ENCODE measurements at places on chromosomes 6 and 20.

DNA sequence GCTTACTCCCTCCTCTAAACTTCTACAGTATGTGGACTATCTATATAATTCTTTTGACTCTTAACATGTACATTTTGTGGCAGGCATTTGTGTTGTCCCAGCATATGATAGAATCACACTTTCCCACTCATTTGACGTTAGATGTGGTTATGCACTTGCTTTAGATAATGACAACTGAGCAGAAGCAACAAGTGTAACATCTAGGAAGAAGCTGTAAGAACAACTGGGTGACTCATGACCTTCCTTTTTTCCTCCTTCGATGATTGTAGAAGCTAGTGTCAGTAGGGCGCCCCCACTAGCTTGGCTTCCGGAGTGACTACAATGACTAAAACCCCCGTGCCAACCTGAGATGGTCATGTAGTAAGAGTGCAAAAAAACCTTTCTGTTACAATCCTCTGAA lies 74.6 kb upstream of the CEP85L start:
- no peak for DNase-seq

DNA sequence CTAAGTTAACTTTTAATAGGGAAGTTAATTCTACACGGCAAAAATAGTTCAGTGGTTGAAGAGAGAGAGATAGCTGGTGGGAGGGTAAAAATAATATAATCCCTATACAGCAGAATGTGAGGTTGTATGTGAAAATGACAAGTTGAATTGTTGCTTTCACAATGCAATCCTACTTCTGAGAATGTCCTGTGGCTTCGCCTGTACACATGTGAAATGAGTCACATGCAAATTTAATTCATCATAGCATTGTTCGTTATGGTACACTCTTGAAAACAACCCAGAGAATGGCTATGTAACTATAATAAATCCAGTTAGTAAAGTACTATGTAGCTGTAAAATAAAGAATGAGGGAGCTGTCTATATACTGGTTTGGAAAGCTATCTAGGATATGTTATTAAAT lies 46.0 kb upstream of the HINT3 start:
- DNase-seq = no peak

GRCh38 chr6:37202788-37203491 lies 33.0 kb downstream of the PIM1 start:
- DNase-seq = no peak

DNA sequence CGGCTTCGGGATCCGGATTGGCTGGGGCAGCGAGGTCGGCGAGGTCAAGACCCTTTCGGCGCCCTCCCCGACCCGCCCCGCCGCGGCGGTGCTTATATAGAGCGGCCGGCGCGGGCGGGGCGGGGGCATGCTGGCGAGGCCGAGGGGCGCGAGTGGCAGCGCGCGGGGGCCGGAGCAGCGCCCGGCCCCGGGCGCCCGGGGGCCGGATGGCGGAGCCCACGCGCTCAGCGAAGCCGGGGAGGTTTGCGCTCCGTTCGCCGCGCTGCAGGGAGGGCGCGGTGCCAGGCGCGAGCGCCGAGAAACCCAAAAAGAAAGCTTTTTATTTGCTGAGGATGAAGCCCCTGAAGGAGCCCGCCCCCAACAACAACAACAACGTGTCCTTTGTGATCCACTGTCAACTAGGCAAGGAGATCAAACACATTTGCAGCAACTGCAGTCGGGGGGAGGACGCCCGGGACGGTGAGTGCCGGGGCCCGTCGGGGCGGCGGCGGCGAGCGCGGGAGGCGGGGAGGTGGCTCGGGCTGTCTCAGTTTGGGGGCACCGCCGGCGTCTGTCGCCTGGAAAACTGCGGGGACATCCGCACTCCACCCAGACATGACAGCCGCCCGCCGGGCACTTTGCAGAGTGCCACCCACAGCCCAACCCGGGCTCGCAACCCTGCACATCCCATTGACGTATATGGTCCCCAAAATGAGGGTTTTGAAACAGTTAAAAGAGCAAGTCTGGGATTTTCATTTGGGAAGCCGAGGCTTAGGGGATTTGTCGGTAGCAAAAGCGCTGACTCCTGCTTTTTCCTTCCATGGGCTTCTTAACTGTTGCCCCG lies 297.3 kb downstream of the PHACTR1 start:
- no peak for DNase-seq

GRCh38 chr6:120614723-120615122 lies 719.6 kb downstream of the TBC1D32 start:
- no peak for DNase-seq

GRCh38 chr6:12720310-12720709 lies 3.7 kb downstream of the PHACTR1 start:
- no peak for DNase-seq

DNA sequence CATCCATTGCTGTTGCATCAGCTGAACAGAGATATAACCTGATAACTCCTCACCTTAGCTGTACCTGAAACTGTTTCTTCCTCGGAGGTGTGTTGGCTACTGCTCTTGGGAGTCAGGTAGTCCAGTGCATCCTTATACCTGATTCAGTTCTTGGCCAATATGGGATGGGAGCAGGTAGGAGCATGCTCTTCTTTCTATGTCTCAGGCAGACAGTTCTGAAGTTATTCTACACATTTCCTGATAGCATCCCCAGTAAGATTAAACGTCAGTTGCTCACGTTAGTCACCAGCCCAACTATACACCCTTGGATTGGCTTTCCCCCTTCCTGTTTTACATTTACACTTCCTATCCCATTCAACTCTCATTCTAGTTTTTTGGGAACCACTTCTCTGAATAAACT lies 244.3 kb upstream of the FLRT3 start:
- no peak for DNase-seq

GRCh38 chr20:61045091-61045490 lies 207.0 kb upstream of the CDH4 start:
- DNase-seq = no peak

DNA sequence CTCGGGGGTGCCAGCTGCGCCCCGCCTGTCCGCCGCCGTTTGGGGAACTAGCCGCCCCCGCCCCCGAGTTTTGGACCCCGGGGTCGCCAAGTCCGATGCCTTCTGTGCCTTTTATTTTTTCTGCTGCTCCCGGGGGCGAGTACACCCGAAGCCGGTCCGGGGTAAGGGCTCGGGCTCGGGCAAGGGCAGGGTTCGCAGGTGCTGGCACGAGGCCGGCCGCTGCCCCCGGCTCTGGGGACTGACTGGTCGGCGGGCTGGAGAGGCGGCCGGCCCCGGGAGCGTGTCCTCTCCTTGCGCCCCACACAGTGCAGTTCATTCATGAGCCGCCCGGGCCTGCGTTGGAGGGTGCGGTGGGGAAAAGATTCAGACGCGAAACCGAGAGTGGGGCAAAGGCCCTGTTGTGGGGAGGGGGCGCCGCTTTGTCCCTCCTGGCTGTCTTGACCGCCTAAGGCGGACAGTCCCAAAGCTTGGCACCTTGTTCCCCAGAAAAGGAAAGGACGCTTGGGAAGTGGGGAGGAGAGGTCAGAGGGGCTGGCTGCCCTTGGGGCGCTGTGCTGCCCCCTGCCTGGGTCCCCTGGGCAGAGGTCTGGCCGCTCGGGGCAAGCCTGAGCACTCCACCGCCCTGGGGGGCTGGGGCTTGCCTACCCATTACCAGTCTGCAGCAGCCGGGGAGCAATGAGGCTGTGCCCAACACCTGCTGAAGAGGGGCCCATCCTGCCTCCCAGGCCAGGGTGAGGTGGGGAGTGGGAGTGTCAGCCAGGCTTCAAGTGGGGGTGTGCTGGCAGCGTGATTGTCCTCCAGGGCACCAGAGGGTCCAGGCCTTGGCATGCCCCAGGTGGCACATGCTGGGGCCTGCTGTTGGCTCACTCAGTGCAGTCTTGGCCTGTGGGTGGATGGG lies 915 bp downstream of the TMEM63B start:
- no peak for DNase-seq

GRCh38 chr20:52899041-52899608 lies 73.0 kb upstream of the TSHZ2 start:
- DNase-seq = no peak

DNA sequence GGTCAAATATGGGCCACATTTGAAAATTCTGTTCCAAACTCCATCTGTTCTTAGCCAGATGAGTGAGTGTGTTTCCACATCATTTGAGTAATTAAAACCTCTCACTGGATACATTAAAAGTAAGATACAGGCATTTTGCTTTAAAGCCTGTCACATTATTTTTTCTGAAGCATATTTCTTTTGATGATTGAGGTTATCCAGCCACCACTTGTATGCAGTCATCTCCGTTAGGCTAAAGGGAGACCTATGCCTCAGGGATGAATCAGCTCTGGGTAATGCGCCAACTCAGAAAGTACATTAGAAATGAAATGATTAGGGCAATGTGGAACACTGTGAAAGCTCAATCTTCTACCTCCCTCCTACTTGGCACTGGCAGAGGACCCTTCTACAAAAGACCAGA lies 90.7 kb downstream of the SNAP25 start:
- DNase-seq = no peak

All from NCI-H1930 (cell line).